ENCODE measurements at places on chromosomes 16 and 17. TPM values are rescaled to one million over a fixed set of nuclear protein-coding genes. Genes with fewer than 3 reads are reported as not detected.

GRCh38 chr16:70331091-70331490 is 15.6 kb upstream of the DDX19A start:
- H3K4me3 ChIP-seq, result no peak overlapping the region
- H3K36me3 ChIP-seq, result peaks cover 97% of the 10 kb centered on the region
- no peaks in the 10 kb centered on the region for H3K4me1 ChIP-seq
- no peak overlapping the region for H3K27ac ChIP-seq
- no peaks in the 10 kb centered on the region for H3K27me3 ChIP-seq
- DNase-seq, result no peak

NOXO1 gene
- not detected for total RNA-seq

TRIM72 gene
- under 0.01 TPM for total RNA-seq

GRCh38 chr17:75758131-75758905 is 6.7 kb downstream of the GALK1 start:
- peaks cover 9% of the 10 kb centered on the region for H3K4me1 ChIP-seq
- no peak overlapping the region for H3K4me3 ChIP-seq
- H3K27ac ChIP-seq, result no peak overlapping the region
- no peaks in the 10 kb centered on the region for H3K27me3 ChIP-seq

ABCA3 gene
- total RNA-seq, result 14.9 TPM

ACSM2A gene
- not detected for total RNA-seq

HID1 gene
- total RNA-seq, result 7.9 TPM

DNAH17 gene
- total RNA-seq, result under 0.01 TPM

DNA sequence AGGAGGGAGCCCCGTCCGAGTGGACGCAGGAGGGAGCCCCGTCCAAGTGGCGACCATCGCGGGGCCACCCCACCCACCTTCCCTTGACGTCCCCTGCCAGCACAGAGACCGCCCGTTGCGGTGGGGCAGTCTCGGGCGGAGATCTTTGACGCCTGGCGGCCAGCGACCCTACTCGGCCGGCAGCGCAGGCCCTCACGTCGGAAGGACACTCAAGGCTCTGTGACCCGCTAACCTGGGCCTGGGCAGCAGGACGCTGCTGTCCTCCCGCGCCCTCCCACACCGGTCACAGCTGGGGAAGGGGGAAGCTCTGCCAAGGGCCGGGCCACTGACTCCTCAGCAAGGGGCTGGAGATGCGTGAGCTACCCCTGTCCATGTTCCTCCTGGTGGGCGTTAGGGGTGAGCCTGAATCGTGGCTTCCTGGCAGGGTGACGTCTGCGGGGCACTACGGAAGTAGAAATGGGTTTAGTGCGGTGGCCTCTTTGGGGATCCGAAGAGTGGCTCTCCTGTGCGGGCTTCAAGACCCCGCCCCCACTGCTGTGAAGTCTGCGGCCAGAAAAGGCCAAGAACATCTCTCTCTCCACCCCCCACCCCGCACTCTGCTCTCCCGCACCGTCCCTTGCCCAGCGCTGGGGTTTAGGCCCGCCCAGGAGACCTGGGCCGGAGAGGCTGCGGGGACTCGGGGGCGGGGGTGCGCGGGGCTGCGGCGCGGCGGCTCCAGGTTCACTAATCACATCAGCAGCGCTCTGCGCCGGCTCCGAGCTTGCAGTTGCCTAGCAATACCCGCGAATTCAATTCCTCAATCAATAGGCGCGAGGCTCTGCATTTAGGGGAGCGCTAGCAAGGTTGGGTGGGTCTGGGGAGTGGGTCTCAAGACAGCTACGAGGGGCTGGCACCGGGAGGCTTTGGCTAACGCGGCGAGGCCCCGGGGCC is 5.8 kb downstream of the CBX8 start:
- peaks cover 49% of the 10 kb centered on the region for H3K4me1 ChIP-seq
- no peaks in the 10 kb centered on the region for H3K36me3 ChIP-seq
- no peak for DNase-seq

CCDC78 gene
- total RNA-seq, result 0.98 TPM

DNA sequence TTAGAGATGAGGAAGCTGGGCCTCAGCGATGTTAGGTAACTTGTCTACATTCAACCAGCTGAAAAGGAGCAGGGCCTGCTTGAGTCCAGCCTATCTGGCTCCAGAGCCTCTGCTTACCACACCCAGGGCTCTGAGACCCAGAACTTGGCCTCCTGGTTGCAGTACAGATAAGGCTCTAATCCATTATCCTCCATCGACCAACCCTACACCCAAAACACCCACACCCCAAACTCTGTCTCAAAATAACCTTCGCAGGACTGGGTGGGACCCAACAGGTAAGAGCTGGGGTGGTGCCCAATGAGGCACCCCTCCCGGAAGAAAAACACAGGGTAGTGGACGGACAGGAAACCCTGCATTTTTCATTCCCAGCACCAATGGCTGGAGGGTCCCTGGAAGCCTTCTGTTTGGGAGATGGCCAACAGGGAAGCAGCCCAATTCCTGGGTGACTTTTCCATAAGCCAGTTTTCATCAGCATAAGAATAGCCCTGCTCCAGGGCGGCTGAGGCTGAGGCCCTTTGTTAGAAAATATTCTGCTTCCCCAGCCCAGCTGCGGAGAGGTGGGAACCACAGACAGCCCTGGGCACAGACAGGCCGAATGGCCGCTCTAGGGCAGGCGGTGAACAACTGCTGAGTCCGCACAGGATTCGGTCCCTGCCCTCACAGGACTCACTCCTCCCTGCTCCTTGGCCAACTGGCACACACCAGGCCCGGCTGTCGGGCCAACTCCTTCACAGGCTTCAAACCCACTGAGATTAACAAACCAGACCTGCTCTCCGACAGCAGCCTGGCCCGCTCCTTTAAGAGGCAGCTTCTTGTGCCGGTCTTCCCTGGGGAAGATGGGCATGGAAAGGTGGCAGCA is 9.8 kb downstream of the SMIM5 start:
- peak overlapping the region; percentile 44 for H3K27ac ChIP-seq
- H3K4me3 ChIP-seq, result no peak overlapping the region
- no peaks in the 10 kb centered on the region for H3K4me1 ChIP-seq
- no peaks in the 10 kb centered on the region for H3K27me3 ChIP-seq
- H3K36me3 ChIP-seq, result peaks cover 77% of the 10 kb centered on the region

DNA sequence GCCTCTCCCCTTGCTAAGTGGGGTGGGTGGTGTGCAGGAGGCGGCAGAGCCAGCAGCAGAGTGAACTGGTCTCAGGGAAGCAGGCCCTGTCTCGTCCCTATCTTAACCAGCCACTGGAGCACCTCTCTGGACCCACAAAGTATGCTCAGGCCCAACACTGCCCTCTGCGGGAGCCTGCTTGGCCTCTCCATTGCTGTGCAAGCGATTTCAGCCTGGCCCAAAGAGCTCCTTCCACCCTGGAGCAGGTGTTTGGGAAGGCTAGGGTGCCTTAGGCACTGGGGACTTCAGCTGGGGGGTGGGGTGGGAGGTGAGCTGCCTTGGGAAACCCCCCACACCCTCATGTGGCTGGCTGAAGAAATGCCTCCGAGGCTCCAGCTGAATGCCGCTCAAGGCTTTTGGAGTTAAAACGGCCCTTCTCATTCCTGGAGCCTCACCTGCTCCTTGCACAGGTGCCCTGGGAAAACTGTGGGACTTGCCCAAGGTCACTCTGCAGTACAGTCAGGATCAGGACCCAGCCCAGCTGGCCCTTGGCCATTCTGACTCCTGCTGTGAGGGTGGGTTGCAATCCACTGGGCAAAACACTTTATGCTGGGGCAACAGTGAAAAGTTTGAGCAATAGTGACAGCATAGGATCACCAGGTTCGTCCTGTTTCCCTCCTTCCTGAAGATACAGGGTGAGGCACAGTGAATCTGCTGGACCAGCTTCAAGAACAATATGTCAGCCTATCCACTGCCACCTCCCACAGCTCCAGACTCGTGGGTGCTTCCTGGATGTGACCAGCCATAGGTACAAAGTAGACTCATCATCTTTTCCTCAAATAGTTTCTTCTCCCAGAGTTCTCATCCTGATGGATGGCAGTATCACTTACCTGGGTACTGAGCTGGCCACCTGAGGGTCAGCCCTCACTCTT is 5.9 kb upstream of the UBE2O start:
- no peak overlapping the region for H3K4me3 ChIP-seq
- no peaks in the 10 kb centered on the region for H3K36me3 ChIP-seq
- no peaks in the 10 kb centered on the region for H3K27me3 ChIP-seq
- H3K4me1 ChIP-seq, result no peaks in the 10 kb centered on the region

DNA sequence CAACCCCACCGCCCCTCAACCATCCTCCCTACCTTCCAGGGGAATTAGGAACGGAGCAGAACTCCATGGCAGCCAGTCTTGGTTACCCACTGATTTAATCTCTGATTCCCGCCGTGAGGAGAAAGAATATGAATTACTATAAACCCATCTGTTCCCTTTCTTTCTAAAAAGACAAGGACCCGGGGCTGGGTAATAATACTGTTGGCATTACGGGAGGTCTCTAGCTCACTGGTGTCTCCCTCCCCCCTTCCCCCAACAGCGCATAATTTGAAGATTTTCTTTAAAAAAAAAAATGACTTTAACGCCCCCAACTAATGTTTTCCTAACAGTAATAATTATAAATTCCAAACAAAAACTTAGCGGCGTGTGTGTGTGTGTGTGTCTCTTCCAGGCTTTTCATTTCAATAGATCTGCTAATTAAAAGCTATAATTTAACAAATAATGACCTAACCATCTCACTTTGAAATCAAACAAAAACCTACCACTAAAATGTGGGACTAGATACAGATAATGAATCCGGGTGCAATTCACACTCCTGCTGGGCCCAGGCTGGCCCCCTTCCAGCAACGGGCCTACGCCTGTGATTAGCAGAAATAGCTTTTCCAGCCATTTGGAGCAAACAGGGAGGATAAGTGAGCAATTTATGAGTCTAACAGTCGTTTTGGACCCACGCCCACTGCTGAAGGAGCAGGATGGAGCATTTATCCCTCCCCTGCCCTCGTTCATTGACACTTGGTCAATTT is 18.2 kb upstream of the BHLHA9 start:
- no peaks in the 10 kb centered on the region for H3K36me3 ChIP-seq
- no peak overlapping the region for H3K4me3 ChIP-seq
- no peak for DNase-seq
- H3K4me1 ChIP-seq, result no peaks in the 10 kb centered on the region
- H3K27me3 ChIP-seq, result no peaks in the 10 kb centered on the region

GRCh38 chr16:56266641-56267607 is 75.6 kb downstream of the GNAO1 start:
- H3K27me3 ChIP-seq, result no peaks in the 10 kb centered on the region
- H3K4me1 ChIP-seq, result no peaks in the 10 kb centered on the region
- no peaks in the 10 kb centered on the region for H3K36me3 ChIP-seq
- no peak for DNase-seq
- H3K4me3 ChIP-seq, result no peak overlapping the region

DNA sequence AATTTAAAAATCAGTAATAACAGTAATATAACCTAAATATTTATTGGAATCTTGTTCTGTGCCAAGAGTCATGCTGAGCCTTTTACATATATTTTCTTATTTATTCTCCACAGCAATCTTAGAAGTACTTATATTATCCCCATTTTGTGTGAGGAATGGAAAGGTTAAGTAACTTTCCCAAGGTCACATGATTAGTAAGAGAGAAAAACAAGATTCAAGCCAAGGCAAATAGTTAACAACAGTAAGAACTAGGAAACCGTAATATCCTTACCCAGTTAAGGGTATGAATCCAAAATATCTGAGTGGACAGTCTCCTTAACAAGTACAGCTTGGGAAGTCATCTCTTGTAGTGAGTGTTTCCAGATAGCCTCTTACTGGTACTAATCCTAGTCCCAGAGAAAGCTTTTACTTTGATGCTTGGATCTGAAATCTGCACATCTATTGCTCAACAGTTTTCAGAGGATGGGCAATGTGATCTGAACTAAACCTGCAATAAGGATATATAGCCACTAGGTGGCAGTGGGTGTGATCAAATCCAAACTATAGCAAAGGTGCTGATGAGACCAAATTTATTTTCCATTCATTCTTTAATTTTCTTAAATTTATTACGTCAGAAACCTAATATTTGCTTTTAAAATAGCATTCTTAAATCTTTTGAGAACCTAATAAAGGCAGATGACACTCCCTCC is 23.3 kb downstream of the SHISA6 start:
- no peak for DNase-seq
- no peak overlapping the region for H3K4me3 ChIP-seq
- H3K27me3 ChIP-seq, result no peaks in the 10 kb centered on the region

ATMIN gene
- total RNA-seq, result 16.2 TPM

DNA sequence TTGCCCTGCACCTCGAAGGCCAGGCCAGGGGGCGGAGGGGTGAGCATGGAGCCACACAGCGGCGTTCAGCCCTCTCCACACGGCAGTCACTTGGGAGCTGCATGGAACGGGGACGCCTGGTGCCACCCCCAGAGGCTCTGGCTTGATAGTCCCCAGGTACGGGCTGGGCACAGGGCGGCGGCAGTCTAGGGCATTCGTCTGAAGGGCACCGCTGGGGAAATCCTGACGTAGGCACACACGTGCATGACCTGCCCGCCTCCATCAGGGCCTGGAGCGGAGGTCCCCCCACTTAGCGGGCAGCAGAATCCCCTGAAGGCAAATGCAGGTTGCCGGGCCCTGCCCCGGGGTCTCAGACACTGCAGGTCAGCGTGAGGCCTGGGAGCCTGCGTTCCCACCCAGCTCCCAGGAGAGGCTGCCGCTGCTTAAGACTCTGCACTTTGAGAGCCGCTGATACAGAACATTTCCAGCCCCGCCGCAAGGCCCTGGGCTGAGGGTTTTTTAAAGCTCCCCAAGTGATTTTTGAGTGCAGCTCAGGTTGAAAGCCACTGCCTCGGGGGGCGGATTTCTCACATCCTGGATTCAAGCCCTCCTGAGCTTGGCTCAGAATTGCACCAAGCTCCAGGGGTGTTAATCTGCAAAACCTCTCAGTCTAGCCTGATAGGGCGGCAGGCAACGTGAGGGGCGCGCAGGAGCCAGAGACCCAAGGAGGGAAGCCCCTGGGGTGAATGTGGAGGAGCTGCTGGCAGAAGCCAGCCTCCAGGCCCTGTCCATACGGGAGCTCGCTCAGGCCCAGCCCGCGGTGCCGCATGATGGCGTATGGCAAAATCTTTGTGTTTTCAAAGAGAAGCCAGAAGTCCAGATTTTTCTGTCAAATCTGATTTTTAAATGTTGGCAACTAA is 182.3 kb upstream of the GSE1 start:
- no peaks in the 10 kb centered on the region for H3K36me3 ChIP-seq
- DNase-seq, result no peak
- H3K4me1 ChIP-seq, result peaks cover 7% of the 10 kb centered on the region
- H3K27me3 ChIP-seq, result no peaks in the 10 kb centered on the region
- no peak overlapping the region for H3K27ac ChIP-seq

DNA sequence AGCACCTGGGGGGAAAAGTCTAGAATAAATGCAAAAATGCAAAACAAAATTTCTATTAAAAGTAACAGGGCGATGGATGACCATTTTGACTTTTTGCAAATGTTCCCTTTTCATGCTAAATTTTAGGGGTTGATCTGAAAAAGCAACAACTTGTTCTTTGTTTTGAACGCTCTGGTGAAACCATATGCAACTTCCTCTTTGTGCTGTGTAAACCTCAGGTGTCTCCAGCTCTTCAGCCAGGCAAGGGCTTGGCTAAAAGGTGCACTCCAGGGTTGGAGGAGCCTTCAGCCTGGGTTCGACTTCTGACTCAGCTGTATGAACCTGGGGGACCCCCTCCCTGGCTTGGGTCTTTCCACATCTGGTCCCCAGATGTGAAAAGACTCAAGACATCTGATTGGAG is 9.5 kb downstream of the IRF8 start:
- no peak for DNase-seq
- H3K4me3 ChIP-seq, result no peak overlapping the region
- H3K27ac ChIP-seq, result peak overlapping the region; percentile 59
- H3K4me1 ChIP-seq, result peaks cover 51% of the 10 kb centered on the region
- H3K36me3 ChIP-seq, result no peaks in the 10 kb centered on the region
- H3K27me3 ChIP-seq, result no peaks in the 10 kb centered on the region

- H3K4me1 ChIP-seq, result no peaks in the 10 kb centered on the region
- no peak overlapping the region for H3K27ac ChIP-seq
- H3K4me3 ChIP-seq, result no peak overlapping the region
- no peaks in the 10 kb centered on the region for H3K27me3 ChIP-seq
- DNase-seq, result no peak
Observed at GRCh38 chr16:30437511-30438046, 7.7 kb upstream of the DCTPP1 start.

All from tibial nerve (tissue), 4 donors.